Pons (tissue), 1 donor: ENCODE measurements at places on chromosomes 1 and 21.

- DNase-seq = no peak
Observed at GRCh38 chr1:94462606-94463005, 44.4 kb downstream of the ABCD3 start.

- DNase-seq = no peak
Observed at GRCh38 chr1:162612606-162613400, 19.5 kb upstream of the DDR2 start.

GRCh38 chr1:150514913-150515327, 632 bp upstream of the FALEC start:
- no peak for DNase-seq

- no peak for DNase-seq
Observed at GRCh38 chr1:176904057-176904751, 260.3 kb downstream of the ASTN1 start.

- no peak for DNase-seq
Observed at GRCh38 chr1:109116286-109116685, 2.4 kb downstream of the ELAPOR1 start.

- no peak for DNase-seq
Observed at GRCh38 chr1:51058858-51059257, 43.2 kb upstream of the C1orf185 start.
